CD4-positive, alpha-beta T cell treated with Interleukin-15 for 4 hours (primary cell): ENCODE measurements at places on chromosomes 4 and X.
A peak's percentile ranks its signal among the peaks of the same experiment; 100 is the strongest.

DNA sequence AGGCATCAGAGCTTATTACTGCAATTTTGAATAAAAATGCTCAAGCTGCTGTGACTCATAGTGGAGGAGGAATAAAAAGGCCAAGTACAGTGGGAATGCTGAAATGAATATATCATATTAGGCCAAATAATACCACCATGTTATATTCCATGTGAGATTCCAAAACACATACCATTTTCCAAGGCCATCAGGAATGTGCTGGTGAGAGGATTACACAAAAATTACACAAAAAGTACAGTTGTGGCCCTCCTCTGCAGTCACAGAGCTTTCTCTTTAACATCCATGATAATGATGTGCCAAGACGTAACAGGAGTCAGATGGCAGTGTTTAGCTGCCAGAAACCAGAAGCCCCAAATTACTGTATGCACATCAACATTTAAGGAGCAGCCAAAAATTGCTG is 153.5 kb downstream of the PCDH18 start:
- no peak for DNase-seq

- peak; percentile 9 for DNase-seq
Observed at GRCh38 chr4:6776920-6777635, 5.4 kb upstream of the KIAA0232 start.

DNA sequence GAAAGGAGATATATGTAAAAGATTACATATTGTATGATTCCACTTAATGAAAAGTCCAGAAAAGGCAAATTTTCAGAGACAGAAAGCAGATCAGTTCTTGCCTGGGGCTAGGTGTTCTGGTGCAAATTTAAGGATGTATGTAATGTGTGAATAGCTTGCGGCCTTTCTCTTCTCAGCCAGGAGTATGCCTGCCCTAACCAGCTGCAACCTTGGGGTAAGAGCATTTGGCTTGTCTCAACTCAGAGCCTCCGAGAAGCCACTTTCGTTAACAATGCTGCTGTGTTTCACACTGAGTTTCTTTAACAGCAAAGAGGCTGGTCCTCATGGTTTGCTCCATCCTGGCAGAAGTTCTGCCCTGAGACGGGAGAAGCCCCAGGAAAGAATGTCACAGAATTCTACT is 102.7 kb downstream of the SPCS3 start:
- DNase-seq = no peak

DNA sequence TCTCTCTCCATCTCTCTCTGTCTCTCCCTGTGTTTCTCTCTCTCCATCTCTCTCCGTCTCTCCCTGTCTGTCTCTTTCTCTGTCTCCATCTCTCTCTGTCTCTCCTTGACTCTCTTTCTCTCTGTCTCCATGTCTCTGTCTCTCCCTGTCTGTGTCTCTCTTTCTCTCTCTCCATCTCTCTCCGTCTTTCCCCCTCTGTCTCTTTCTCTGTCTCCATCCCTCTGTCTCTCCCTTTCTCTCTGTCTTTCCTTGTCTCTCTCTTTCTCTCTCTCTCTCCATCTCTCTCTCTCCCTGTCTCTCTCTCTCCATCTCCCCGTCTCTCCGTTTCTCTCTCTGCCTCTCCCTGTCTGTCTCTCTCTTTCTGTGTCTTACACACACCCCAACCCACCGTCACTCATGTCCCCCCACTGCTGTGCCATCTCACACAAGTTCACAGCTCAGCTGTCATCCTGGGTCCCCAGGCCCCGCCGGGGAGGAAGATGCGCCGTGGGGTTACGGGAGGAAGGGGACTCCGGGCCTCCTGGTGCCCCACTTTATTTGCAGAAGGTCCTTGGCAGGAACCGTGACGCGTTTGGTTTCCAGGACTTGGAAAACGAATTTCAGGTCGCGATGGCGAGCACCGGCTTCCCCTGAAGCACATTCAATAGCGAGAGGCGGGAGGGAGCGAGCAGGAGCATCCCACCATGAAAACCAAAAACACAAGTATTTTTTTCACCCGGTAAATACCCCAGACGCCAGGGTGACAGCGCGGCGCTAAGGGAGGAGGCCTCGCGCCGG is 1.2 kb upstream of the SHOX start:
- DNase-seq = no peak

- DNase-seq = no peak
Observed at GRCh38 chr4:40739347-40739746, 10.4 kb upstream of the NSUN7 start.

GRCh38 chr4:38160487-38161207 is 200.4 kb downstream of the PTTG2 start:
- DNase-seq = peak; percentile 84

- no peak for DNase-seq
Observed at GRCh38 chr4:61293707-61294400, 93.7 kb downstream of the ADGRL3 start.

- no peak for DNase-seq
Observed at GRCh38 chr4:146335763-146336409, 121.5 kb downstream of the REELD1 start.

DNA sequence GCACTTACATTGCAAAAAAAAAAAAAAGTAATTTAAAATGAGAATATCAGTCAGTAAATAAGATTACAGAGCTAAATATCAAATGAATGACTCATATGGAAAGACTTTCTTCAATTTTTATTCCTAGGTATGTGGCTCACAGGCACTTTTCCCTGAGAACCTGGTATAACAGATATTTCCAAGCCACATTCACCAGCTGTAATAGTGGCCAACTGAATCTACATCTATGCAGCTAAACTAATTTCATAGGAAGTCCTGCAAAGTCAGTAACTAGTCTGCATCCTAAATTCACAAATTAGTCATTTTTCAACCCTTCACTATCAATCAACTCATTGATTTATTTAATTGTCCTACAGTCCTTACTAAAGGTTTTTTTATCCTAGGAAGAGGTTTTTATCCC is 5.6 kb downstream of the PDE5A start:
- no peak for DNase-seq

- no peak for DNase-seq
Observed at GRCh38 chrX:129786210-129786651, 6.5 kb downstream of the SASH3 start.

DNA sequence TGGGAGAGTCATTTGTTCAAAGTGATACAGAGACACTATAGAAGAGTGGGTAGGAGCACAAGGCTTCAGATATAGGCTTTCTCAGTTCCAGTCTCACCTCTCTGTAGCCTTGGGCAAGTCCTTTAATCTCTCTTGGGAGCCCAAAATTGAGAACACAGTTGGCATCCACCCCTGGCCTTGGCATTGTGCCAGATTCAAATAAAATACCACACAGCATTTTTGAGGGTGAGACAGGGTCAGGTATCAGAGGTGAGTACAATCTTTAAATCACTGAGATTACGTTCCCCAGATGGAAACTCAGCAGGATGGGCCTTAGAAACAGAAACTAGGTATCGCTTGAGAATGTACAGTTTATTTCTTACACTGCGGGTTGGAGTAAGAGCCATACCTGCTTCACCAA is 25.2 kb upstream of the SMIM10L2A start:
- no peak for DNase-seq

GRCh38 chr4:172871381-172871780 is 297.2 kb upstream of the GALNT7 start:
- DNase-seq = no peak

DNA sequence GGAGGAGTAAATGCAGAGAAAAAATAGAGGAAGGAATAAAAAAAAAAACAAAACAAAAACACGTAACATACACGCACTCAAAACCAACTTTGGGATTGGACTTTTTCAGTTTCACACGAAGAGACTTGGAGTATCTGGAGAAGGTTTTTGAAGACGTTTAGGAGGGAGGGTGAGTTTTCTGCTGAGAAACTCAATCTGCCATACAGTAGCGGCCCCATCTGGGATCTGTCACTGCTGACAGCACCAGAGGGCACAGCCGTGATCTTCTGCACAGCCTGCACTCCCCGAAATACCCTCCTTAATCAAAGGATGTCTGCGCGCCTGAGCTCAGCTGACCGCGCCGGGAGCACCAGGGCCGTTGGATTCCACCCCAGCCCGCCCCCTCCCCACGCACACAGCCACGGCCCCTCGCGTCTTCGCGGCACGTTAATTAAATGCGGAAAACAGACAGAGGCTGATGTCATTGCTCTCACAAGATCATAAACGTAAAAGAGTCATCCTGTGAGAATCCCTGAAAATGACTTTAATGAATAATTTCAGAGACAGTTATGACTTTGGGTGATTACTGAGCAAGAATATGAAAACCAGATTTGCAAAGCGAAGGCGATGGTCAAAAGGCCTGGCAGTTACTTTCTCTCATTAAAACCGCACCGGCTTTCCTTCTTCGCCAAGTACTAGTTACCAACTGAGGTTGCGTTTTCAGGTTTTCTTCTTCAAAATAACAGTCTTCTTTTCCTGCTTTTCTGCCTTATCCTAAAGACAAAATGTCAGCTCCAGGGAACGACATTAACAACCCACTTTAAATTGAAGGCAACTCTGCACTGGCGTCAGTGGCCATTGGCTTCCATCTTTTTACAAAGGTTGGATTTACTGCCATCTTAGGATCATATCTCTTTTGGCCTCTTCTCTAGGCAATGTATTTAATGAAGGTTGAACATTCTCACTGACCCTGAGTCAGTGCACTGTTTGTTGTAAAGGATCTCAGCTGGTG is 10.6 kb downstream of the HAND2 start:
- DNase-seq = no peak

DNA sequence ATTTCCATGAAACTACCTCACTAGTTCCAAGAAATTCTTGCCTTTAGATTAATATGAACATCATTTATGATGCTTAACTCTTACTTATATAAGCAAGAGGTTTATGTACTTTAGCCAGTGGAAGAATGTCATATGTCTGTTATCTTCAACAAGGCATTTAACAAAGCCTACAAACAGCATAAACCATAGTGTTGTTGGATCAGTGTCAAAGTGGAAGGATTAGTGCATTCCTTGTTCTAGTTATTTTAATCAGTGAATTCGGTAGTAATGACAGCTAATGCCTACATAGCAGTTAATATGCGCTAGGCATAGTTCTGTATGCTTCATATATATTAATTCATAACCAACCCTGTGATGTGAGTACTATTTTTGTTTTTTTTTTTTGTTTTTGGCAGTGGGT is 3.1 kb downstream of the PI4K2B start:
- no peak for DNase-seq

DNA sequence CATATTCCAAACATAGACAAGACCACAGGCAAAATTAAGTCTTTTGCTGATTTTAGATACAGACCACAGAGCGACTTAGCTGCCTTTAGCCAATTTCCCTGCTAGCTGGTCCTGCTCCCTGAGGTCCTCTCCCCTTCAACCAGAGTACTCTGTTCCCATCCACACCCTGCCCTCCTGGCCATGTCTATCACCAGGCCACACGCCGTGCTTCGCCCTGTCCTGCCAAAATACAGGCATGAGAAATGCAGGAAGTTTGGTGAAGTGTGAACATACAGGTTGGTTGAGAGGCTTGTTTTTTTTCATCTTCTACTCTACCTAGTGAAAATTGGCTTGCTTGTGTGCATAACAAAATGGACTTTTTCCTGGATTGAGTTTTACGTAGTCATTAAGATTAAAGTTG is 226.2 kb upstream of the TENM3 start:
- no peak for DNase-seq

DNA sequence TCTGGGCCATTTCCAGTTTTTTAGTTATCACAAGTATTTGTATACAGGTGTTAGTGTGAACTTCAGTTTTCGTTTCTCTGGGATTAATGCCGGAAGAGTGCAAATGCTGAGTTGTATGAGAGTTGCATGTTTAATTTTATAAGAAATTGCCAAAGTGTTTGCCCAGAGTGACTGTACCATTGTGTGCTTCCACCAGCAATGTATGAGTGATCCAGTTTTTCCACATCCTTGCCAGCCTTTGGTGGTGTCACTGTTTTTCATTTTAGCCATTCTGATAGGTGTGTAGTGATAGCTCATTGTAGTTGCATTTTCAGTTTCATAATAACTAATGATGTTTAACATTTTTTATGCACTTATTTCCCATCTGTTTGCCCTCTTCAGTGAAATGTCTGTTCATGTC is 18.4 kb downstream of the PLS3 start:
- no peak for DNase-seq

- DNase-seq = no peak
Observed at GRCh38 chr4:124833831-124834505, 121.4 kb upstream of the ANKRD50 start.

DNA sequence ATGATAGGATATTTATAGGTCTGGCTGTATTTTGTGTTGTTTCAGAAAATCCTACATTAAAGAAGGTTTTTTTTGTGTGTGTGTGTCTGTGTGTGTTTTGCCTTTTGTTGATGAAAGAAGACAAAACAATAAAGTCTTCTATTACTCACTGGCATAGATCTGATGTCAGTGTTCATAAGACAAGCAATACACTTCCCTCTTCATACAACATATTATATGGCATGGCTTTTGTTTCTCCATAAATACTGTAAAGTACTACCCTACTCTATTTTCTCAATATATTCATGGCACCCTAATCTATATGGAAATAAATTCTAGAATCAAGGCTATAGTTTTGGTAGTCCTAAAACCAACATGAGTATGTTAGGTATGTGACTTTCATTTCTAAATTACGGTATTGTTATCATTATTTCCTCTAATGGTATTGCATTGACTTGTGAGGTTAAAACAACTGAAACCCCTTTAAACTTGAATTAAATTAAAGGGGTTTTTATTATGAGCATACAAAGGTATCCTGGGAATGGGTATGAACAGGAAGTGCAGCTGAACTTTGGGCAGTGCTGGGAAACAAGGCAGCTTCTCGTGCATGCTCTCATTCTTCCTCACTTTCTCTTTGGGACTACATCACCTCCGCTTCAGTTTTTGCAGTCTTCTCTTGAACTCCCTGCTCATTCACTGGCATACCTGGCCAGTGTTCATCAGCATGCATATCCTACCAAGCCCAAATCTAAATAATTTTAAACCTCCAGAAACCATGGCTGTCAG is 70.5 kb upstream of the PRSS48 start:
- DNase-seq = no peak

DNA sequence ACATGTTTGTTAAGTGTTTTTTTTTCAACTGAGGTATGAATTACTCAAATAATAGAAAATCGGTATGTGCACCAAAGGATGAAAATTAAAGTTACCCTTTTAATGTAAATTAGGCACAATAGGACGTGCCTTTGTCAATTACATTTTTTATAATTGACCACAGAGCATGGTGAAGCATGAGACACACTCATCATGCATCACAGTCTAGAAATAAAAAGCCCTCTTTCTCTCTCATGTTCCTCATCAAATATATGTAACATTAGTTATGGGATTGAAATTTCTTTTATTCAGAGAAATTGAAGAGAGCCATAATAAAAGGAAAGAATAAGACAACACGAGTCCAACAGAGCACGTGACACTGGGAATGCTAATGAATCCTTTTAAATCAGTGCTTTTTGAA is 3.5 kb downstream of the GNRHR start:
- DNase-seq = no peak

DNA sequence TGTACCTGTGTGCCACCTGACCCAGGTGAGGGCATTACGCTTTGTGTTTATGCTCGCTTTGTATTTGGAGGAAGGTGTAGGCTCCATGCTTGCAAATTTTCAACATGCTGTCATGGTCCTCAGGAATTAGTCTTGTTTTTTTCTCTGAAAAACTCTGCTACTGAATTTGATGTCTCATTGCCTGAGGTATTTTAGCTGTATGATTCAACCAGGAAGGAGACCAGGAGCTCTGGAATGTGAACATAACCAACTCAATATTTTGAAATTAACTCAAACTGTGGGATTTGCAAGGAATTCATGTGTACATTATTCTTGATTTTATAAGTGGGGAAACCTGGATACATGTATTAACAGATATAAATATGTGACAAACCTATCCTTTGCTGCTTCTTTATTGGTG is 134.1 kb downstream of the SLC4A4 start:
- DNase-seq = no peak
